ENCODE measurements at places on chromosomes 1 and 21. TPM values are rescaled to one million over a fixed set of nuclear protein-coding genes. Genes with fewer than 3 reads are reported as not detected.

- no peak for DNase-seq
These were observed 804 bp upstream of the IKBKE start for GRCh38 chr1:206469411-206469932.

DNA sequence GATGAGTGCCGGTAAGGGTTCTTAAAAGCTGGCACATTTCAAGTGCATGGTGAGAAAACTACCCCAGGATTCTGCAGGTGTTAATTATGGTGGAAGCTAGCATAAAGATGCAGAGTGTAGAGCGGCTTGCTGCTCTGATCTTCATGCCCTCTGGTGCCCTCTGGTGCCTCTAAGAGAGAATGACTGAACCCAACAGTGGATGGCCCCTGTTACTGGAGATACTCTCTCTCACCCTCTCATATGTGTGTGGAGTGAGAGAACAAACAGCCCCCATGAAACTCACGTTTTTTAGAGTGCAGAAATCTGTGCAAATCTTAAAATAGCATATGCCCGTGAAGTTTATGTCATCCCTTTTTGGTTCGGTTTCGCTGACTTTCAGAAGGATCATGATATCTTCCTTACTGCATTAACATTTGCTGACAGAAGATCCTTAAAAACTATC, 90.0 kb downstream of the GRIK1 start:
- DNase-seq, result peak; percentile 4

DNA sequence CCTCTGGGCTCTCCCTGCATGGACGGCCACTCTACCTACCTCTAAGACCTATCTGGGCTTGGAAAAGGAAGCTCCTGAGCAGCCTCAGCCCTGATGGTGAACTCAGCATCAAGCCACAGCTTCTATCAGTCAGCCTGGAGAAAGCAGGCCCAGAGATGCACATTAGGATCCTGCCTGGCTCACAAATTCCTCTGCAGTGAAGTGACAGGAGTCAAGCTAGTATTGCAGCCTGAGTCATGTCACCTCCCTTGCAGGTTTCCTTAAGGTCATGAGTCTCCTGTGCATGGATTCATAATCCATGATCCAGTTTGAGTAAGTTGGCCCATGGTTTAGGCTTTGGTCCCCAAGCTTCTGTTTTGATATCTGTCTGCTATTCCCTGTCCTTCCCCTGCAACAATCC, 37.9 kb upstream of the DUSP10 start:
- DNase-seq, result no peak

DNA sequence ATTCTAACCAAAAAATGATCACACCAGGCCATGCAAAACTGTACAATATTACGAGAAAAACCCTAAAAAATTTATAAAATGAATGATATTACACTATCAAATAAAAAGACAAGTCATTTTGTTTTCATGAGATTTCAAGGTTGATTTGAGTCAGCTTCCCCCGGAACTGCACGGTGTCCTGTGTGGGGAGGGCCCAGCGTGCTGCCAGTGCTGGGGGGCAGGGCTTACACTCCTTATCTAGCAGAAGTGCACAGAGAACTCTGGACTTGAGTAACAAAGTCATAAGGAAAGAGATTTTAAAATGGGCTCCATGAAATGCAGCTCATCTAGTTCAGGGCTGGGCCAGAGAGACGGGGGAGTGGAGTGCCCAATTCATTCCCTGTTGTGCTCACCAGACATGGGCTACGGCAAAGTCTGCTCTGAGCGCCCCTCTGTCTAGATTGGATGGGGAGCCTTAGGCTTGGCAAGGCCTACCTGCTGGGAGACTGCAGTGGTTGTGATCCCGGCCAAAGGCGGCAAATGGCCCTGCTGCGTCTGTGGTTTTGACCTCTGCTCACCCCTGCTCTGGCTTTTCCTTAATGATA, 50.1 kb downstream of the COQ8A start:
- no peak for DNase-seq

Gene CXADR
- polyA plus RNA-seq, result 42.6 TPM

Gene PDC
- not detected for polyA plus RNA-seq

Gene OR2T34
- not detected for polyA plus RNA-seq

Data from keratinocyte (primary cell).